ENCODE measurements at places on chromosomes 5 and 9.

DNA sequence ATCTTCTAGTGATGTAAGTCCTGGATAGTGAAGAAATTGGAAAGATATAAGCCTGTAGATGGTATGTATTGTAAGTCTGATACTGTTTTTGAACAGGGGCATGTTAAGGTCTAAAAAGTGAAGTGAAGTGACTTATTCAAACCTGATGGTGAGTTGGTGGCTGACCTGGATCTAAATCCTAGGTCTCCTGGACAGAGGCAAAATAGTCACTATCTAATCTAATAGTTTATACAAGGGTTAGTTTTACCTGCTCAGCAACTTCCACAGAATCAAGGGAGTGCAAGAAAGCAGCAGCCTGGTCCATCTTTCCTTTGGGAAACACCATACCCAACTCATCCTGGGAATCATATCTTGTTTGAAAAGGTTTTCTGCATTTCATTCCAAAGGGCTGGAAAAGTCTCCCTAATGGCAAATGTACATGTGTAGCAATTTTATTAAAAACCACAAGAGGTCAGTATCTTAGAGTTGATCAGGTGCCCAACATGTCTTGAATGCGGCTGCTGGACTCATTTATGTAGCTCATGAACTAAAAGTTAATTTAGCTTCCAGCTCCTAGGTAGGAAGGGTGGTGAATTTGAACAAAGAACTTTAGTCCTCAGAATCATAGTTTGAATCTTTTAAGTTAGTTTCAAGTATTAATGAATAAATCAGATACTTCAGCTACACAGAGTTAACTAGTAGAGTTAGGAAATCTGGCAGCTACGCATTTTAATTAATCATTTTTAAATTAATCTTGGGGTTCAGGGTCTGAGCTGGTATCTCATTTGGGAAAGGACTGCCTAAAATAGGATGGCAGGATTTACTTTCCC, 26.0 kb downstream of the SKP2 start:
- DNase-seq, result no peak

DNA sequence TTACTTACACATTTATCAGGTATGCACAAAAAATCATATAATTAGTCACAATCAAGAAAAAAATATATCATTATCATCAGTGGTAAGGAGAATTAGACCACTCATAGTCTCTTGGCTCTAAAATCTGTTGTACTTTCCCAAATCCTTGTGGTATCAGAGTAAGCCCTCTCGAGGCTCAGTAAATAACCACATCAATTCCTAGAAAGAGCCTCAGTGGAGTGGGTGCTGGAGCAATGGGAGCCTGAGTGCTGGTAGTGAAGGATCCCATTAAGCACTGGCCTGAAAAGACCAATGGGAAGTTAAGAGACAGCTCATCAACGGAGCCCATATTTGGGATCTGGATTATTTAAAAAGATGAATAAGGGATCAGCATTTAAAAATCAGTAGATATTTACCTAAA, 130.3 kb upstream of the EFNA5 start:
- DNase-seq, result no peak

DNA sequence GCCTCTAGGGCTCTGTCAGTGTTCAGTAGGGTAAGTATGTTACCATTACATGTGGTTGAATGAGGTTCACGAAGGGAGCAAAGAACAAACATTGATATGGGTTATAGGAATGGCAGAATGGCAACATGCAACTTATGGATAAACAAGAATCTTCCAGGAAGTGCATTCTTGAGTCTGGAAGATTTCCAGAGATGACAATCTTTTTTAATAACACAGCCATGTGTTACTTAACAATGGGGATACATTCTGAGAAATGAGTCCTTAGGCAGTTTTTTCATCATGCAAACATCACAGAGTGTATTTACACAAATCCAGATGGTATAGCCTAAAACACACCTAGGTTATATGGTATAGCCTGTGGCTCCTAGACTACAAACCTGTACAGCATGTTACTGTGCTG, 9.1 kb upstream of the SLC28A3 start:
- DNase-seq, result no peak

DNA sequence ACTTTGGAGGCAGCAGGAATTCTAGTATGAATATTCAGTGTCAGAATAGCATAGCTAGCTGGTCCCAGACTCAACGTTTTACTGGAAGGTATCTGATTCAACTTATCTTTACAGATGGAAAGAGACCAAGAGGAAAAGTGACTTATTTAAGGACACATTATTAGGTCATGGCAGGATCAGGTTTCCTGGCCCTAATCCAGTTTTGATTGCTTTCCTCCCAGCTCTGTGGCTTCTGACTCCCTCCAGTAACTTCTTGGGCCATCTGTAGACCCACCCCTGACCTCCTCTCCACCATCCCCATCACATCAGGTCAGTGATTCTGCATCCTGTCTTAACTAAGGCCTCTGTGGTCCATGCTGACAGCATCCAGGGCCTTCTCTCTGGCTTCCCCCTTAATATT, 38.4 kb downstream of the SH3TC2 start:
- no peak for DNase-seq

GRCh38 chr9:134379831-134380365, 53.6 kb downstream of the RXRA start:
- DNase-seq, result no peak

GRCh38 chr9:113911850-113912557, 35.9 kb downstream of the ZNF618 start:
- no peak for DNase-seq
